ENCODE measurements at places on chromosomes 2 and 18.

GRCh38 chr2:5741242-5741641 is 49.1 kb downstream of the SOX11 start:
- H3K4me3 ChIP-seq, result no peak overlapping the region
- no peaks in the 10 kb centered on the region for H3K36me3 ChIP-seq
- H3K27ac ChIP-seq, result no peak overlapping the region
- no peak for DNase-seq

DNA sequence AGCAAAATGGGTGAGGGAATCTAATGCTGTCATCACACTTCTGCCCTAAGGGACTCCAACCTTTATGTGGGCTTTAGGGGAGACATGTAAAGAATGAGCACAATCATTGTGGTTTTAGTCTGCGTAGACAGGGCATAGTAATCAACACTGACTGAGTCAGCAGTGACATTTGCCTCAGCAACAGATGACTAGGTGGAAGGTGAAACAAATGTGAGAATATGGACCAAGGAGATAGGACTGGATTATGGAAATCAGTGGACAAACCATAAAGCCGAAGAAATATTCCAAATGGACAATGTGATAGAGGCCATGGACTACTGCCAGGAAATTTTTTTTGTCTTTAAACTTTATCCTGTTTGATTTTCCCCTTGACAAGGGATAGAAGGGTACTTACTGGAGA is 83.9 kb downstream of the PDK1 start:
- no peak overlapping the region for H3K4me3 ChIP-seq
- no peak overlapping the region for H3K27ac ChIP-seq
- no peak for DNase-seq

- no peak overlapping the region for H3K4me3 ChIP-seq
- no peak overlapping the region for H3K27ac ChIP-seq
- H3K4me1 ChIP-seq, result peaks cover 15% of the 10 kb centered on the region
- DNase-seq, result no peak
- no peaks in the 10 kb centered on the region for H3K36me3 ChIP-seq
- H3K27me3 ChIP-seq, result no peaks in the 10 kb centered on the region
Measured at GRCh38 chr2:202152104-202152715, 79.2 kb downstream of the KIAA2012 start.

DNA sequence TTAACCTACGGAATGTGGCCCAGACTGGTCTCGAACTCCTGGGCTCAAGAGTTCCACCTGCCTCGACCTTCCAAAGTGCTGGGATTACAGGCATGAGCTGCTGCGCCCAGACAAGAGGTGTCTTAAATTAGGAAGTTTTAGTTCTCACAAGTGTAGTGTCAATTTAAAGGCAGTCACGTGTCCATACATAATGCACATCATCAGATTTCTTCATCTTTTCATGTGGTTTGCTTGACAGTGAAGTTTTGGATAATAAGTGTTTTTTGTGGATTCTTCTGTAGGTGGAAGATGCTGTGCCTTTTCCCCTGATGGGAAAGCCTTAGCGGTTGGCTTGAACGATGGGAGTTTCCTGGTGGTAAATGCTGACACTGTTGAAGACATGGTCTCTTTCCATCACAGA is 147.5 kb downstream of the RTN4 start:
- H3K36me3 ChIP-seq, result no peaks in the 10 kb centered on the region
- peaks cover 49% of the 10 kb centered on the region for H3K4me1 ChIP-seq
- H3K4me3 ChIP-seq, result no peak overlapping the region
- no peaks in the 10 kb centered on the region for H3K27me3 ChIP-seq
- no peak for DNase-seq

GRCh38 chr2:15527074-15527739 is 33.9 kb downstream of the NBAS start:
- no peak overlapping the region for H3K27ac ChIP-seq
- no peaks in the 10 kb centered on the region for H3K4me1 ChIP-seq
- no peak for DNase-seq
- H3K4me3 ChIP-seq, result no peak overlapping the region
- H3K36me3 ChIP-seq, result no peaks in the 10 kb centered on the region
